Stimulated activated CD8-positive, alpha-beta memory T cell treated with anti-CD3 and anti-CD28 coated beads, Interleukin-12 subunit alpha, Interleukin-12 subunit beta, amount 100 ng/mL, for 1 hour (primary cell): ENCODE measurements at places on chromosomes 16 and 17.

GRCh38 chr17:60508384-60508980 is 17.6 kb downstream of the APPBP2 start:
- DNase-seq, result no peak

- DNase-seq, result no peak
Measured at GRCh38 chr17:72399023-72399607, 278.3 kb downstream of the SOX9 start.

GRCh38 chr16:75943705-75944514 is 217.6 kb upstream of the CPHXL start:
- no peak for DNase-seq

GRCh38 chr16:12434567-12434966 is 369.1 kb downstream of the CPPED1 start:
- DNase-seq, result no peak

DNA sequence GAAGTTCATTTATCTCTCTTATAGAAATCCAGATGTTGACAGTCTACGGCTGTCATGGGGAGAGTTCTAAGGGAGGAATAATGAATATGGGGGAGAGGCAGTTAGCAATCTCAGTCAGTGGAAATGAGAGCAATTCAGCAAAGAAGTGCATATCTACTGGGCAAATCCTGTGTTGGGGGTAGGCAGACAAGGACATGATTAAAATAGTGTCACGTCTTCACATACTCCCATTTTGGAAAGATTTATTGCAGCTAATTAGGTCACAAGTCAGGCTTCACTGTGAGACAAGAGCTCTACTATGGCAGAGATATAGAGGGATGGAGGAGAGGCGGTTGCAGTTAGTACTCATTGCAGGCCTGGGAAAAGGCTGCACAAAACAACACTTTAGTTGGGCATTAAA is 29.8 kb downstream of the LRRC36 start:
- DNase-seq, result no peak

- DNase-seq, result no peak
Measured at GRCh38 chr16:64092271-64092670, 1029.6 kb downstream of the CDH11 start.

DNA sequence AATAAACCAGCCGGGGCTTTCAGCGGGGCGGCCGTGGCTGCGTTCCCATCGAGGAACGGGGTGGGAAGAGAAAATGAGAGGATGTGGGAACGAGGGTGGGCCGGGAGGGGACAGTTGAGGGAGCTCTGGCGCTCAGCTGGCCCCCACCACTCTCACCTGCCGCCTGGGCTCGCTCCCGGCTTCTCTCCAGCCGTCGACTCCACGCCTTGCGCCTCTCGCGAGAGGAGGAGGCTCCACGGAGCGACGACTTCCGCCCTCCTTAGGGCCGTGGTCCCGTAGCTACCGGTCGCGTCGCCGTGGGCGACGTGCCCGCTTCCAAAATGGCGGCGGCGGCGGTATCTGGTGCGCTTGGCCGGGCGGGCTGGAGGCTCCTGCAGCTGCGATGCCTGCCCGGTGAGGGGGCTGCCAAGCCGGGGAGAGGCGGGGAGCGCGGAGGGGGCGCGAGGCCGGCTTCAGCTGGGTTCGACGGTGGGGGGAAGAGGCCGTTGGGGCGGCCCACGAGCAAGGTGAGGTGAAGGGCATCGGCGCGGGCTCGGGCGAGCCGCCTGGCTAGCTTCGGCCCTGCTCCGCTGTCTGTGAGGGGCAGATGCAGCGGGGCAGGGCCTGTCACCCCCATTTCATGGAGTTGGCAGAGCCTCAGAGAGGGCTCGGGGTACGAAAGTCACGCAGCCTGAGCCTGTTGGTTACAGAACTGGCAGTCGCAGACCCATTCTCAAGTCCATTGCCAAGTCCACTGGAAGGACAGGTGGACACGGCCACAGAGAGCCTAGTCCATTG is at the start of the genes CIAPIN1 and COQ9:
Gene CIAPIN1 (minus strand): TSS at position 200 of the 777 bp plus-strand sequence. CDS start 6,457 bp downstream, outside the sequence.
Gene COQ9 (plus strand): TSS at position 294 of the 777 bp plus-strand sequence. CDS start 27 bp downstream, at position 321.
- DNase-seq, result peak; percentile 84

DNA sequence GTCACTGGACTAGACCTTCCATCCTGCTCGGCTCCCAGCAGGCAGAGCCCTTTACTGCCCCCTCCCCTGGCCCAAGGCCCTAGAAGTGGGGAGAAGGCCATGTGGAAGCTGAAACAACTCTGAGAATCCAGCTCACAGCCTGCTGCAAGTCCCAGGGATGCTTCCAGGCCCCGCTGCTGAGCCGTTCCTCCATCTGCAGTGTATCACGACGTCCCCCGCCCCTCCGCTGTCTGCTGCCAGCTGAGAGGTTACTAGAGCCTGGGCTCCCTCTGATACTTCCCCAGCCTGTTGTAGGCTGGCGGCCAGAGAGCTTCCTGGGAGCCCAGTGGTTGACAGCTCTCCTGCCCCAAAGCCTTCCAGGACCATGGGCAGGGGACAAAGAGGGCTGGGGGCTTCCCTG is 118.2 kb downstream of the MGAT5B start:
- no peak for DNase-seq

DNA sequence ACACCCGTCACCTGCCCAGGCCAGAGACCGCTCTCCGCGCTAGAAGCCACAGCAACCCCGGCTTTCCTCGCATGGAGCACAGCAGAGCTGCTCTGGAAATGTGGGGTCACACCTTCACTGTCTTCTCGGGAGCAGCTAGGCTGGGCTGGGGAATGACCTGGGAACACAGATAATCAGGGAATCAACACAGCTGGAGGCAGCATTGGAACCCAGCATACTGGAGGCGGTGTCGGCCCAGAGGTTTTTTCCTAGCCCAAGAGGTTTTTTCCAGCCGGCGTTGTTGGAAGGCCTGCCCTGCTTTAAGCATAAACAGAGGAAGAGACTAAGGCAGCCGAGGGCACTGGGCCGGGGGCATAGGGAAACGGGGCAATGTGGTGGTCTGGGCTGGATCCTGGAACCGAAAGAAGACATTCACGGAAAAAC is 791 bp upstream of the PLD6 start:
- no peak for DNase-seq

- DNase-seq, result no peak
Measured at GRCh38 chr17:80637048-80637781, 92.6 kb downstream of the RPTOR start.

DNA sequence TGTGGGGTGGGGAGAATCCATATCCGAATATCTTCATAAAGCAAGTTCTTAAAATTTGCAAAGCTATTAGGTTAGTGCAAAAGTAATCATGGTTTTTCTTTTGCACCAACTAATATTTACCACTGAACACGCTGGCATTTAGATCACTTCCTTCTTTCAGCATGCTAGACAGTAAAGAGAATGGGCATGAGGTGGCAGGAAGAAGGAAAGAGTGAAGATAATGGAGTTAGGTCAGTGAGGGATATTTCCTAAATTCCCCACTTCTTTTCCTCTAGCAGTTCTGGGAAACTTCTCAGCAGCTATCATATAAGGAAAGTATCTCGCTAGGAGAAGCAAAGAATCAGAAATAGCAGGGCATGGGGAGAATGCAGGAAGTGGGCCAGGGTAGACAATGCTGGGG is 39.0 kb downstream of the SLC6A4 start:
- no peak for DNase-seq

DNA sequence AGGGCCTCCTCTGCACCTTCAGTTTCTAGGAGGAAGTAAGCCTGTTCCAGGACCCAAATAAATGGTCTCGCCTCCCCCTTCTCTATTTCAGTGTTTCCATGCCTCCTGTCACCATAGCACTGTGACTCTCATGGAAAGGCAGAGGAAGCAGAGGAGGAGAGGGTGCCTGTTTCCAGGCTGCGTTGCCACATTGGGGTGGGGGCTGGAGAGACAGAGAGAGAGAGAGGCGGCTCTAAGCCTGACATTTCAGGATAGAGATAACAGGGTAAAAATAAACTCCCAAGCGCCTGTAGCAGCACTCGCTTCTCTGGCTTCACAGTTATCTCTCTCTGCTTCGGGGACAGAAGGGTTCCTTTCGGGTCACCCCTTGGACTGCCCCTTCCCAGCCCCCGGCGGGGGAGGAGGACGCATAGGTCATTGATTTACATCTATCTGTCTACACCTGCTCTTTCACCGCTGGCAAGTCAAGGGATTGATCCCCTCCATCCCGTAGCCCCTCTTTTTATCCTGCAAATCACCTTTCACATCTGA is 71.2 kb upstream of the MRTFB start:
- DNase-seq, result no peak

- DNase-seq, result no peak
Measured at GRCh38 chr17:77793146-77793970, 165.1 kb upstream of the TNRC6C start.

- DNase-seq, result no peak
Measured at GRCh38 chr16:57091200-57091974, 996 bp upstream of the CPNE2 start.

GRCh38 chr17:59825533-59826322 is 67.0 kb downstream of the TUBD1 start:
- no peak for DNase-seq

DNA sequence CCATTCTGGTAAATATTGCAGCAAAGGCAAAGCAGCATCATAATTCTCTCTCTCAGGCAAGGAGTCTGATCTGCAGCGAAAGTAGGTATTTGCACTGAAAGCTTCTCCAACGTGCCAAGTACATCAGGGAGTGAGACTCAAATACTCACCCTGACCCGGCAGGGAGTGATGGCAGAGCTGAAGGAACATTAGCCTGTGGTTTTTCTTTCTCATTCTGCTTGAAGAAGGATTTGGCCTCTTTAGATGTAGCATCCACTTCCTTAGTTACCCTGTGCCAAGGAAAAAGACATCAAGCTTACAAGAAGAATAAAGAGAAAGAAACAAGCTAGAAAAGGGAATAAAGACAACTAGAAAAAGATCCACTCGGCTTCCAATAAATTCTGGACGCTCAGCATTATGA is 38.4 kb downstream of the CFDP1 start:
- no peak for DNase-seq

- DNase-seq, result no peak
Measured at GRCh38 chr16:81928271-81928918, 82.9 kb downstream of the SDR42E1 start.
